ENCODE measurements at places on chromosomes 3 and 15. TPM values are rescaled to one million over a fixed set of nuclear protein-coding genes. Genes with fewer than 3 reads are reported as not detected.

- DNase-seq: no peak
Observed at GRCh38 chr3:183966361-183966791, 51.3 kb downstream of the ABCC5 start.

RNF111 gene
- 32.3 TPM for total RNA-seq

DNA sequence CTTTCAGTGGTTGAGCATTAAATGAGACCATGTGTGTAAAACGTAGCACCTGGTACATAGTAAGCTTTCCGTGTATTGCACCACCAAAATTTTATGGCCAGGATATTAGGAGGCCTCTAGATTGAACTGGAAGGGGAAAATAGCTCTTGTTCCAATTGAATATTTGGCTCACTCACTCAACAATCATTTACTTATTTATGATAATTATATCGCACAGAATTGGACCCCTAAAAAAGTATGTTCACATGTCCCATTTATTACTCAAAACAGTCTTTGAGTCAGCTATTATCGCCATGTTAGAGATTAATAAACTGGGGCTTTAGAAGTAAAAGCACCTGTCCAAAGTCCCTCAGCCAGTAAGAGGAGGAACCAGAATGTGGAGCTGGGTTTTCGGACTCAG lies 5.1 kb upstream of the TTLL3 start:
- DNase-seq: no peak

- DNase-seq: peak; percentile 13
Observed at GRCh38 chr15:62566248-62566647, 401.2 kb upstream of the C2CD4B start.

DNA sequence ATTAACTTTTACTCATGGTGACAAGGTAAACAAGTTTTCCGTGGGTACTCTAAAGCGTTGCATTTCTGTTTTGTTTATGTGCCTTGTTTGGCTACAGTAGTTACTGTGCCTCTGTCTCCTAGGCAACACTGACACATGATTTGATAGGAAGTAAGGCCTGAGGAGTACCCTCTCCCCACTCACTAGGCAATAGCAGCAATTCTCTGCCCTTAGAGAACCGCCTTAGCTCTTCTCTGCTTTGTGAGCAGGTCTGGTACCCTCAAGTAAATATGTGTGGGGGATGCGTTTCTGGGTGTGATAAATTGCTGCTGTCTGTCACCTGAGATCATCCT lies at the start of gene IL5RA:
Gene IL5RA, minus strand, starts transcription at position 76 of the 332 bp plus-strand sequence. CDS start 5,390 bp downstream, outside the sequence.
- peak; percentile 18 for DNase-seq

GRCh38 chr3:138369151-138369900 lies 20.9 kb downstream of the MRAS start:
- DNase-seq: no peak

DNA sequence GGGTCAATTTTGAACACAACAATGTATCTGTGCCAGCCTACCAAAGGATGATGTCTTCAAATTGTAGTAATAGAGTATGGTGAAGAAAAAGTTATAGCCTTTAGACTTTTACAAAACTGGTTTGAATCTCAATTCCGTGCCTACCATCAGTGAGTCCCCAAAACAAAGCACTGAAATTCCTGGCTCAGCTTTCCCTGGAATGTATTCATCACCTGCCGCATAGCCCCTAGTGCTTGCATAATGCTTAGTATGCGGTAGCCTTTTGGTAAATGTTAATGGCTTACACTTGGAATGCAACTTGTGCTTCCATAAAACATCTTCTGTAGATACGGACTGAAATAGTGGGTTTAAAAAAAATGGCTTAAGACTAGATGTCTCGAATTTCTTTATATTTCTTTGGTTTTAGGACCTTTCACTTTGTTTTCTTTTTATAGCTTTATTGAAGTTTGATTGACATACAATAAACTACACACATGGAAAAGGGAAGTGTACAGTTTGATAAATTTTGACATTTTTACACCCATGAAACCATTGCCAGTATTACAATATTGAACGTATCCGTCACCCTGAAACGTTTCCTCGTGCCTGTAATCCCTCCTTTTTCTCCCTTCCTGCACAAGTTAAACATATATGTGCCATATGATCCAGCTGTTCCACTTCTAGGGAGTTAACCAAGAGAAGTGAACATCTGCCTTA lies 12.1 kb downstream of the SACM1L start:
- DNase-seq: peak; percentile 73

SH3GL3 gene
- total RNA-seq: 3.8 TPM

- DNase-seq: no peak
Observed at GRCh38 chr3:22734207-22734606, 468.9 kb upstream of the UBE2E2 start.

- DNase-seq: no peak
Observed at GRCh38 chr3:104458657-104459056, 908.1 kb upstream of the ALCAM start.

DNA sequence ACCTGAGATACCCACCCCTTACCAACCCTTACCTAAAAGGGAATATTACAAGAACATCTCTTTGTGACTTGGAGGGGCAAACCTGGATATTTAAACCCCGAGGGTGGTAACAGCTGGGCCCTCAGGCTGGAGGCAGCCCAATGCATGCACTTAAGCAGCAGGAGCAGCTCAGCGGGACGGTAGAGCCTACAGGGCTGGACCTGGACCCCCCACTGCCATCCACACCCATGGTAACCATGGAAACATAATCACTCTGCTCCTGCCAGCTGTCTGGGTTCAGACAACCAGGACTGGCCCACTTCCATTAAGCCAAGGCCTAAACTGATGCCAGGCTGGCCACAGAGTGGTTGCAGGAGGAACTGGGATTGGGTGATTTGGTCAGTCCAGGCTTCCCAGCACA lies 52.8 kb downstream of the ETFA start:
- peak; percentile 27 for DNase-seq

DNA sequence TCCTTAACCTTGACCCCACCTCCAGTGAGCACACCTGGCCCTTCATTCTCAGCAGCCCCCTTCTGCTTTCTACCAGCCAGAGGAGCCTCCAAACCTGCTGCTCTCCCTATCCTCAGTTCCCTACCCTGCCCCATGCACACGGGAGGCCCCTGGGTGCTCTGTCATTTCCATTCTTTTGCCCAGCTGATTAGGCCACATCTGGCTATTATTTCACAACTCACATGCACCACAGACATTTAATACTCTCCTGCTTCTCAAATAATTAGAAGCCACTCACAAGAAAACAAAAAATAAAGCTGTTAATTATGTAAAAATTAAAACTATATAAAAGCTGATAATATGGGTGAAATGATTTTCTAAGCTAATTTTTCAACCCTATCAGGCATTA lies 50.7 kb downstream of the MYLK start:
- no peak for DNase-seq

UROC1 gene
- total RNA-seq: not detected

GRCh38 chr3:127492426-127492825 lies 98.1 kb downstream of the TPRA1 start:
- no peak for DNase-seq

IFT122 gene
- total RNA-seq: 31.8 TPM

AMIGO3 gene
- not detected for total RNA-seq

GRCh38 chr15:29087521-29088285 lies 181.9 kb downstream of the NSMCE3 start:
- DNase-seq: no peak

DNA sequence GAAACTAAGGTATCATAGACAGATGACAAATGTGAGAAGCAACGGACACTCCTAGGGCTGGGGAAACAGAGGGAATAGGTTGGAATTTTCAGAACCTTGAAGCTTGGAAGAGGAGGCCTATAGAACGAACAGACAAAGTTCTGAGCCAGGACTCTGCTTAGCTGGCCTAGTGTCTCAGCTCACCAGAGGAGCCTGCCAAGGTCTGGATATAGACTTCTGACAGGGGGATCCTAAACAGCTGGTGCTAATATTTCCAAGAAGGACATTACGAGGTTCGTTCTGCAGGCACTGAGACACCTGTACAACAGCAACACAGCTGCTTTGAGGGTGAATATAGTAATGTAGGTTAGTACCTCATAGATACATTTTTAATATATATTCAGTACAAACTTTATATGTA lies 266.3 kb downstream of the CHL1 start:
- no peak for DNase-seq

GRCh38 chr3:171810629-171811294 lies 479 bp upstream of the PLD1 start:
- DNase-seq: no peak

GRCh38 chr3:166257715-166258114 lies 420.5 kb upstream of the BCHE start:
- no peak for DNase-seq

GRCh38 chr3:194556086-194557056 lies 69.6 kb upstream of the ATP13A3 start:
- no peak for DNase-seq

C3orf70 gene
- total RNA-seq: 4.7 TPM

NAALADL2 gene
- total RNA-seq: 11.5 TPM

DNA sequence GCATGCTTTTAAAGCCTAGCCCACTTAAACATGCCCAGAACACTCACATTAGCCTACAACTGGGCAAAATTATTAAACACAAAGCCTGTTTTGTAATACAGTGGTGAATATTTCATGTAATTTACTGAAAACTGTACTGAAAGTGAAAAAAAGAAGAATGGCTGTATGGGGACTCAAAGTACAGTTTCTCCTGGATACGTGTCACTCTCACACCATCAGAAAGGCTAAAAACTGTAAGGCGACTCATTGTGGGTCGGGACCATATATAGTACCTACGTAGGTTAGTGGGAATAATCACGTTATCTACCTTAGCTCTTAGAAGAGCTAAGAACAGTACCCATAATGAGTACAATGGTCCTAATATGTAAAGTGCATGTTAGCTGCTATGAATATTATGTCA lies 80.2 kb upstream of the SPATA12 start:
- no peak for DNase-seq

DNA sequence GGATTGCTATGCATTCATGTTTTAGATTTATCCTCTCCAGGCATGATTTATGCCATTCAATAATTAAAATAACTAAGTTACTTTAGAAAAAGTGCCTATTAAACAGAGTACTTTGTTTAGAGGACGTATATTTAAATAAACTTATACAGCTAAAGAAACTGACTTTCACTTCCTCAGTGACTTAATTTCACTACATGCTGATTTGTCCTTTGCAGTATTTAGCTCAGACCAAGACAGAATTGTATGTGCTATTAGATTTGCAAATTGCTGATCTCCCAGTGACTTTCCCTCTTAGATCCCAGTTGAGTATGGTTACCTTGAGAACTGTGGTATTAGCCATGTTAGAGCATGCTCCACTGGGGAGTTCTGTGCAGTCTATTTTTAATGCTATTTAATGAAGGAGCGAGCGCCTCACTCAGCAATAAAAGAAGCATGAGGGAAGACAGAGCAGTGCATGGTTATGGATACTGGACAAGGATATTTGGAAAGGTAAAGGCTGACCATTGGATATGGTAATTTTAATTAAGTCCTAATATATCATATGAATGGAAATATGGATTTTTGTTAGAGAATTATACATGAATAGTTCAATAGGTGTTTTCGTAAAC lies 2.7 kb downstream of the ARPP21 start:
- no peak for DNase-seq

DNA sequence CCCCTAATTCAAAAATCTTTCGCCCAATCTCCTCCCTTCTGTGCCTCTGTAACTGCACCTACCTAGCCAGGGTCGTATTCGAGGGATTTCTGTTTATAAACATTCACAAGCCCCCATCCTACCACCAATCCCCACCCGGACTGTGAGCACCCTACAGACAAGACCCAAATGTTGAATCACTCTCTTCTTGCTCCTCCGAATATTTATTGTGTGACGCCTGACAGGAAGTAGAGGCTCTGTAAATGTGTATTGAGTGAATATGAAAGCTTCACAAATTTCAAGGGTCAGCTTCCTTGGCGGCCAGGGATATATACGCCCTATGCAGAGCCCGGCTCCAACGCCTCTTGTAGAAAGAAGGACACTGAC lies 1.6 kb downstream of the BDH1 start:
- no peak for DNase-seq

DNA sequence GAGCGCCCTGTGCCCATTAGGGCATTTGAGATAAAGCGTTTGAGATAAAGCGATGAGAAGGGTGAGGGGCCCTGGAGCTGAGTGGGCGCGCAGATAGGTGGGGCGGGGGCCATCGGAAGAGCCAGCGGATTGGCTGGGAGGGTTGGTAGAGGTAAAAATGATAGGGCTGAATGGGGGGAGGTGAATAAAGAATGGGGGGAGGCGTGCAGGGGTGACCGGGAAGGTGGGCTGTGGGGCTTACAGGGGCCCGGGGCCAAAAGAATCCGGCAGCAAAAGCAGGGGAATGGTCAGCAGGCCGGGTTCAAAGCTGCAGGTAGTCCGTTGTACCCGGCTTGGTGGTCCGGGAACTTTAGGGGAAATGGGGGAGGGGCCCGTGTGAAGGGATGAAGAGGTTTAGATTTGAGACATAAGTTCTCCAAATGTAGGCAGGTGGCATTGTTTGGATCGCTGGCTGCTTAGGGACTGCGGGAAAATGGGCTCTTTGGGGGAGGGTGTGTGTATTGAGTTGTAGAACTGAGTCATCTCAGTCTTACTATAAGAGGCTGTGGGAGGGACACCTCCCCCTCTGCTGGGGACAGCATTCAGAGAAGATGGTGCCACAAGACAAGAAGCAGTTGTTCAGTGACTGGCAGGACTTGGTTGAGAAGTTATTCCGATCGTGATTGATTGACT lies 610 bp downstream of the ARID3B start:
- DNase-seq: peak; percentile 61

DNA sequence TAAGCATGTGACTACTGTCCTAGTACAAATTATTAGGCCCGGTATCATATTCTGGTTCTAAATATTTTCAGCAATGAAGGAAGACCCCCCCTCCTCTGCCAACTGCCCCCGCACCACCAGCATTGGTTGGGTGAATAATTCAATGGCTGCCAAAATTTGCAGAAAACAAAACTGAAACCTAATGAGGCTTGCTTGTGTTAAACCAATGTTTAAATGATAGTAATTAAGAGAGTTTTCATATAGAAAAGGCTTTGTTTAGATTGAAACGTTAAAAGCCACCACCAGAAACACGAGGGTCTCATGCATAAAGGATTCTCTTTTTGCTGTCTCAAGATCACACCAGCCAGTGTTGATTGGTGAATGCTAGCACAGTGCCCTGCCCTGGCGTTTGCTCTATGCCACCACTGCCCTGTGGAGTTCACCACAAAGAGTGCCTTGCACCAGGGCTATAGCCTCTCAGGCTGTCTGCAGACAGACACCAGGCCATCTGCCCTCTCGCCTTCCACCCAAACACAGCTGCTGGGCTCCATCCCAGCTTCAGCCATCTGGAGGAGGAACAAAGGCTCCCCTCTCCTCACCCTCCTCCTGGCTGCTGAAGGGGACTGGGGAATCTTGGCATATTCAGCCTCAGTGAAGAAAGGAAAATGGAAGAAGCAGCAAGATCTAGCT lies 200.3 kb upstream of the PFN2 start:
- no peak for DNase-seq

DNA sequence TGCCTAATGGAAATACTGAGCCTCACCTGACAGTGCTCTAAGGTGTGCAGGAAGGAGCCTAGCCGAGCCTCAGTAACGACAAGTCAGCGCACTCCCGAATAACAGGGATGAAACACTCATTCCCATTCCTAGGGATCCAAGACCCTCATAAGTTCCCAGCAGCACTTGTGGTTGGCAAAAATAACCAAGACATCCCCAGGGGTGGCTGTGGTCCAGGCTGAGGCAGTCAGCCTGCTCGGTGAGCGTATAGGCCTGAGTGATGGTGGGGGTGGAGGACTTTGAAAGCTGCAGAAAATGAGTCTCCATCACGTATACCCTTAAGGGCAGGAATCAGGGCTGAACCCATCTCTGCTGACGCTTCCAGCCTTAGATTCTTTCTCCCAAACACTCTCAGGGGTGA lies 120.1 kb downstream of the SMAD6 start:
- no peak for DNase-seq

All from neural progenitor cell (in vitro differentiated cells).